ENCODE measurements at places on chromosomes 13 and 19.
A peak's percentile ranks its signal among the peaks of the same experiment; 100 is the strongest.

GRCh38 chr13:36903925-36904595, 16.0 kb downstream of the SMAD9 start:
- H3K27ac ChIP-seq: no peak overlapping the region
- no peak overlapping the region for H3K4me3 ChIP-seq
- no peaks in the 10 kb centered on the region for H3K4me1 ChIP-seq
- H3K27me3 ChIP-seq: no peaks in the 10 kb centered on the region

DNA sequence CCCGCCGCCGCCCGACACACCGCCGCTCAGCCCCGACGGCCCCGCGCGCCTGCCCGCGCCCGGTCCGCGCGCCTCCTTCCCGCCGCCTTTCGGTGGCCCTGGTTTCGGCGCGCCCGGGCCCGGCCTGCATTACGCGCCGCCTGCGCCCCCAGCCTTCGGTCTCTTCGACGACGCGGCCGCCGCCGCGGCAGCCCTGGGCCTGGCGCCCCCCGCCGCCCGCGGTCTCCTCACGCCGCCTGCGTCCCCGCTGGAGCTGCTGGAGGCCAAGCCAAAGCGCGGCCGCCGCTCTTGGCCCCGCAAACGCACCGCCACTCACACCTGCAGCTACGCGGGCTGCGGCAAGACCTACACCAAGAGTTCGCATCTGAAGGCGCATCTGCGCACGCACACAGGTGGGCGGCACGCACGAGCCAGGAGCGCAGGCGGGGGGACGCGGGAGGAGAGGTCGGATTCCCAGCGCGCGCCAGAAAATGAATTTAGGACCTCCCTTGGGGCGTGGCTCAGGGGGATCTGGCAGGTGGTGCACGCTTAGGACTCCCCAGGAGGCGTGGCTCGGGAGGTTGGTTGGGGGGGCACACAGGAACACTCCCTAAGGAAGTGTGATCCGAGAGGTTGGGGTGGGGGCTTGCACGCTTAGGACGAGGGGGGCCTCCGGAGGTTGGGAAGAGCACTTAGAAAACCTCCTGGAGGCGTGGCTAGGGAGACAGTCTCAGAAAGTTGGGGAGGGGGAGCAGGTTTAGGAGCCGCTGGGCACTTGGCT, 1.2 kb downstream of the KLF2 start:
- peak overlapping the region; percentile 70 for H3K27ac ChIP-seq
- H3K36me3 ChIP-seq: peaks cover 16% of the 10 kb centered on the region
- peak overlapping the region; percentile 75 for H3K4me3 ChIP-seq

DNA sequence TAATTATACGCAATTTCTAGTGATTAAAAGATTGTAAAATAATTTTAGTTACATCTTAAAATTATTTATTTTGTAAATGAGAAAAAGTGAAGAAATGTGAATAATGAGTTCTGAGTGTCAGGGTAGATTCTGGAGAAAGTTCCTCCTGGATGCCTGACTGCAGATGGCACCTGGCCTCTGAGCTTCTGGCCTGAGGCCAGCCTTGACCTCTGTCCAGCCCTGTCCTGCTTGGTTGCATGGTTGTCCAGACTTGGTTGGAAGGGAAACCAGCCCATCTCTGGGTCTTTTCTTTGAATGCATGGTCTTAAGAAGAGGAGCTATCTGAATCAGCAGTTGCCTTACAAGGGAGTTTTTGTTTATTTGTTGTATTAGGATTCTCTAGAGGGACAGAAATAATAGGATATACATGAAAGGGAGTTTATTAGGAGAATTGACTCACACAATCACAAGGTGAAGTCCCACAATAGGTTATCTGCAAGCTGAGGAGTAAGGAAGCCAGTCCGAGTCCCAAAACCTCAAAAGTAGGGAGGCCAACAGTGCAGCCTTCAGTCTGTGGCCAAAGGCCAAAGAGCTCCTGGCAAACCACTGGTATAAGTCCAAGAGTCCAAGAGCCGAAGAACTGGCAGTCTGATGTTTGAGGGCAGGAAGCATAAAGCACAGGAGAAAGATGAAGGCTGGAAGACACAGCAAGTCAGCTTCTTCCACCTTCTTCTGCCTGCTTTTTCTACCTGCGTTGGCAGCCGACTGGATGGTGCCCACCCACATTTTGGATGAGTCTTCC, 385.8 kb downstream of the ZNF536 start:
- no peak overlapping the region for H3K4me3 ChIP-seq
- no peaks in the 10 kb centered on the region for H3K36me3 ChIP-seq
- no peak overlapping the region for H3K27ac ChIP-seq
- no peaks in the 10 kb centered on the region for H3K27me3 ChIP-seq

- peaks cover 13% of the 10 kb centered on the region for H3K4me1 ChIP-seq
- H3K4me3 ChIP-seq: no peak overlapping the region
- no peaks in the 10 kb centered on the region for H3K27me3 ChIP-seq
- peak; percentile 49 for DNase-seq
- H3K27ac ChIP-seq: peak overlapping the region; percentile 71
These were observed 5.7 kb upstream of the THSD1 start for GRCh38 chr13:52411629-52412028.

DNA sequence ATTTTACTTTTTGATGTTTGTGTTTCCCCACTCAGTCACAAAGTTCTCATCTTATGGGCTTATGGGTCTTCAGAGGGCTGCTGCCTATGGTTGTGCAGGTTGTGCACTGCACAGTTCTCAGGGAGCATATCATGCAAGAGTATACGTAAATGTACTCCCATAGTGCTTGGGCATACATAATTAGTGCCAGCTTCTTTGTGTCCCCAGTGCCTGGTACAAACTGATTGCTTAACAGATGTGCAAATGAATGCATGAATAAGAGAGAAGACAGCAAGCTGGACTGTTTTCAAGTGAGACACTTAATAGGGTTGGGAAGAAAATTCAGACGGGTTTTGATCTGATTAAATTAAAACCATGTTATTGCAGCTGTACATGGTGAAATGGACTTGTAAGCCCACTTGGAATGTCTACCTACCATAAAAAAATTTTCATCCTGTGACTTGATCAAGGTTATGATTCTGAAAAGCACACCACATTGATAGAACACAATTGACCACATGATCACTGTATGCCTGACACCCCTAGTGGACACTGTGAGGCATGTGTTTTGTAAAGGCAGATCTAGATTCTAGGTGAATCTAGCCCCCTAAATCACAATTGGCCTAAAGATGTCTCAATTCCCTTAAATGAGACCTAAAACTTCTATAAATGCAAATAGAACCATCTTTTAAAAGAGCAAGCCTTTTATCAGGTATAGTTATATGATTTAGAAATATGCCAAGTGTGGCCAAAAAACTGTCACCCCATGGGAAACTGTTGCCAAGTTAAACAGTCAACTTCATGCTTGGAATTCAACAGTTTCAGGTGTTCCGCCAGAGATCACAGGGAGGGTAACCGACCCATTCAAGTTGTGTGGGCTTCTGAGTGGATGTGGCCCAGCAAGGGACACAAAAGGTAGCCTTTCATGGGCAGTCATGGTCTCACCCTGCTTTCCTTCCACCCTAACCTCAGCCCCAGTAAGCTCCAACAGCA, 27.9 kb downstream of the FAM124A start:
- no peaks in the 10 kb centered on the region for H3K36me3 ChIP-seq
- no peak overlapping the region for H3K4me3 ChIP-seq
- no peak overlapping the region for H3K27ac ChIP-seq

DNA sequence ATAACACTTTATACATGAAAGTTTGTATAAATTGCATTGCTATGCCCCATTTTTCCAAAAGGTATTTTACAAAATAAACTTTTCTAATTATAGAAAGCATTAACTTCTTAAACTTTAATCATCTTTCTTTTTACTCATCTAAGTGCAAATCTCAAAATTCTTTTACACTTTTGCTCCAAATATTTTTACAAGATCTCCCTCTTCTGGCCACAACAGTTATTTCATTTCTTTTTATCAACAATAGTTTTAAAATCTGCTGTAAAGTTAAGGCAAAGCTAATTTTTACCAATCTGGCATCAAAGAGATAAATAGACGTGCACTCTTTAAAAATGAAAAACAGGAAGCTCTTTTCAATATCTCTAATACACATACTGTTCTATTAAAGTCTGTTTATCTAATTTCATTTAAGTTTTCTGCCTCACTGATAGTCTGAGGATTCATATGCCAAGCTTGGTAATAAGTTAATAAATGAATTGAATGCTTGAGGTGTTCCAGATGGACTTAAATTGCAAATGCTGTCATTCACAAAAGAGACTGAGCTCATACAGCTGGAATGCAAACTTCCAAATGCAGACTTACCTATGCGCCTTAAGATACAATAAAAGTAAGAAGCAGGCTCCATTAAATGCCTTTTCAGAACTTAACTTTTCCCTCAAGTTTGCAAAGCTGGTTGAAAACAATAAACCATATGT, 583.0 kb upstream of the ATXN8OS start:
- H3K4me1 ChIP-seq: no peaks in the 10 kb centered on the region
- H3K36me3 ChIP-seq: no peaks in the 10 kb centered on the region
- no peak overlapping the region for H3K27ac ChIP-seq
- DNase-seq: peak; percentile 9
- no peaks in the 10 kb centered on the region for H3K27me3 ChIP-seq

DNA sequence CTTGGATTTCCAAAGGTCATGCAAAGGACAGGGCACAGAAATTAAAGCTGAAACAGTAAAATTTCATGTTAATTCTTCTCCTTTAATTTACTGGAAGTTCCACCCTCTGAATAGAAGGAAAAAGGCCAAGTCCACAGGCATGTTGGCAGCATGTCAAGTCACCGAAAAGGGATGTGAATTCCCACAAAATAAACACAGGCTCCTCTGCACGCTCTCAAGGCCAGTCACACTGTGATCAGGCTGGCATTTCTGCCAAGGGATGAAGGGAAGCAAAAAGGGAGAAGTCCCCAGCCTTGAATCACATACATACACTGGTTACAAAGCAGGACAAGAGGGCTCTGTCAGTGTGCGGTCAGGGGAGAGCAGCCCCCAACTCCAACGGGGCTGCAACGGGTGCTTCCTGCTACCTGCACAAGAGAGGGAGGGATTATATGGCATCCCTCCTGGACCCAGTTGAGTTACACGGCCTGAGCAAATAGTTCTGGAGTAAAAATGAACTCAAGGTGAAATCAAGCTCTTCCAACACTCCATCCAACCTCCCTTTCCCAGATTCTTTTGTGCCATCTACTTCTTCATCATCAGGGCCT, 6.9 kb downstream of the DCLK1 start:
- H3K4me3 ChIP-seq: no peak overlapping the region
- H3K27me3 ChIP-seq: no peaks in the 10 kb centered on the region
- no peak overlapping the region for H3K27ac ChIP-seq
- no peaks in the 10 kb centered on the region for H3K36me3 ChIP-seq
- peak; percentile 87 for DNase-seq

- H3K4me3 ChIP-seq: peak within 1 kb of the TSS; percentile 93
- peak; percentile 11 for DNase-seq
- H3K27me3 ChIP-seq: no peaks in the 10 kb centered on the region
These were observed at the start of gene DGKH for GRCh38 chr13:42048342-42048683. TSS of gene DGKH (plus strand) at chr13:42048648. CDS start at chr13:42048774, 126 bp downstream.

DNA sequence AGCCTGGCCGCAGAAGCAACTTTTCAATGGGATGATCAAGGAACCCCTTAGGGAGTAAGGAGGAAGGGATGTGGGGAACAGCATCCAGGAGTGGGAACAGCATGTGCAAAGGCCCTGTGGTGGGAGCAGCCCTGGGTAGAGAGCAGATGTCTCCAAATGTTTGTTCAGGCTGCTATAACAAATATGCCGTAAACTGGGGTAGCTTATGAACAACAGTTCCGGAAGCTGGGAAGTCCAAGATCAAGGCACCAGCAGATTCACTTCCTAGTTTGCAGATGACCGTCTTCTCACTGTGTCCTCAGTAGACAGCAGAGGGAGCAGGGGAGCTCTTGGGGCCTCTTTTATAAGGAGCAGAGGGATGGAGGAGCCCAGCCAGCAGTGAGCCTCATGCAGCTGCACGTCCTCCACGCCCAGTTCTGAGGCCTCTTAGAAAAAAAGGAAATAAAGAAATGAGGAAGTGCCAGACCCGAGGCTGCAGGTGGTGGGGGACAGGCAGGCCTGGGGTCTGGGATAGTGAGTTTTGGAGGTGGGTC, 4.2 kb upstream of the LRRC25 start:
- H3K4me3 ChIP-seq: no peak overlapping the region
- no peak overlapping the region for H3K27ac ChIP-seq
- DNase-seq: peak; percentile 83
- H3K36me3 ChIP-seq: no peaks in the 10 kb centered on the region

DNA sequence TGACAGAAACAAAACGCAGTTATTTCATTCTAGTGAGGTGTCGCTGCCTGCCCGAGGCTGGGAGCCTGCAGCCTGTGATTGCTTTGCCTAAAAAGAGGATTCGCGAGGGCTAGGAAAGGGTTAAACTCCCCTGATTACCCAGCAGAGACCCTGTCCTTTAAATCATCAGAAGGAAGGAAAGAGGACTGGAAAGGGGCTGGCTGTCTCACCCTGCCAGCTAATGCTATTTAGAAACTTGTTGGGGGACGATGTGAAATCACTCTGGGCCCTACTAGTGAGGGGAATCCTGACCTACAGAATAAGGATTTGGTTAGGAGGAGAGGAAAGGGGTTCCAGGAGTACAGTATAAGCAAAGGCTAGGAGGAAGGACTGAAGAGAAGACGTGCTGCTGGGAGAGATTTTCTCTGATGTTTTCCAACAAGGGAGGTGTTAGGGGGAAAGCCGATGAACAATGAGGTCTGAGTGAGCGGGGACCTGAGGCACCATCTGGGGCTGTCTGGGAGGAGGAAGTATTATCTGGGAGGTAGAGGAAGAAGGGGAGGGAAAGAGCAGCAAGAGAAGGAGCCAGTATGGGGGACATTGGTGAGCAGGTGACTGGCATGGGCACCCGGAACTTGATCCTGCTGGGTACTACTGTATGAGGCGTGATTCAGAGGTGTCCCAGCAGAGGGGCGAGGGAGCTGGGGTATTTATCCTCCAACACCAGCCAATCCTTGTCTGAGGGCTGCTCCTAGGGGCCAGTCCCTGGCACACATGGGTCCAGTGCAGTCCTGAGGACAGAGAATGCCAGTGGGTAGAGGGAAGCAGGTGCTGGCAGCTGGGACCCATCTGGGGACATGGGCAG, 55.7 kb upstream of the PTPRS start:
- no peak overlapping the region for H3K27ac ChIP-seq
- no peak for DNase-seq
- H3K27me3 ChIP-seq: peaks cover 28% of the 10 kb centered on the region
- no peak overlapping the region for H3K4me3 ChIP-seq

DNA sequence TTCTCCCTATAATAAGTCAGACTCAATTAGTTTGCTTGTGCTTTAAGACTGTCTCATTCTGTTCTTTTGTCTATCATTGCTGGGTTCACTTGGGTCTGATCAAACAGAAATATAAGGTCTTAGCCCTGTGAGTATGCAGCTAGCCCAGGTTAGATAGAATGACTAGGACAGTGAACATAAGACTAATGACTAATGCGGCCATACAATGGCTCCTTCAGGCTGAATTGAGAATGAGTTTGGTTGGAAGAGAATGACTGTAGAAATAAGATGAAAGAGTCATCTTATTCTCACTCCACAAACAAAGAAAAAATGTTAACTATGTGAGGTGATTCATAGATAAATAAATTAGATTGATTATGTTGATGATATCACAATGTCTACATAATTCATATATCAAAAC, 50.1 kb upstream of the OBI1 start:
- H3K36me3 ChIP-seq: no peaks in the 10 kb centered on the region
- no peaks in the 10 kb centered on the region for H3K4me1 ChIP-seq
- no peak overlapping the region for H3K4me3 ChIP-seq
- no peak for DNase-seq
- H3K27me3 ChIP-seq: no peaks in the 10 kb centered on the region
- H3K27ac ChIP-seq: no peak overlapping the region
